Testis (tissue), 5 donors: ENCODE measurements at places on chromosomes 3 and 15. TPM values are rescaled to one million over a fixed set of nuclear protein-coding genes. Genes with fewer than 3 reads are reported as not detected.

GRCh38 chr15:78396976-78397375 lies 41.0 kb upstream of the IREB2 start:
- no peak for DNase-seq
- H3K27ac ChIP-seq: no peak overlapping the region
- H3K4me1 ChIP-seq: no peaks in the 10 kb centered on the region
- no peaks in the 10 kb centered on the region for H3K36me3 ChIP-seq

DNA sequence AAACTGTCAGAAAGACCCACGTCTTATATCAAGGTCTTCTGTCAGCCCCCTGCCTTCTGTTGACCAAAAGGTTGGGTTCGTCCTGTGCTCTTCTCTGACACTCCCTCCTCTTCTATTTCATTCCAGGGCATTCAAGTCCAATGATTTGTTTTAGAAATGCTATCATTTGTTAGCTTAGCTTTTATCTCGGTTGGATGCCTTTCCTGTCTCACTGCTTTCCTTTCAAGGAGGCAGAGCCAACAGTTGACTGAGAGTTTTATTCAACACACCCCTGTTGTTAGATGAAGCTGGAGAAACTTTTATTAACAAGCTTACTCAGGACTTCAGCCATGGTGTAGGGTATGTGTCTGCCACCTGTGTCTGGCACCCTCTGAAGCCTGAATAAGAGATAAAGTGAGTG lies 112.0 kb upstream of the SLC7A14 start:
- no peaks in the 10 kb centered on the region for H3K4me1 ChIP-seq
- no peak overlapping the region for H3K4me3 ChIP-seq
- H3K27ac ChIP-seq: no peak overlapping the region
- DNase-seq: no peak
- no peaks in the 10 kb centered on the region for H3K36me3 ChIP-seq

- no peak overlapping the region for H3K4me3 ChIP-seq
- DNase-seq: no peak
- H3K27ac ChIP-seq: no peak overlapping the region
- no peaks in the 10 kb centered on the region for H3K36me3 ChIP-seq
- no peaks in the 10 kb centered on the region for H3K4me1 ChIP-seq
- no peaks in the 10 kb centered on the region for H3K27me3 ChIP-seq
Measured at GRCh38 chr3:127101411-127102187, 91.3 kb upstream of the PRR23E start.

DNA sequence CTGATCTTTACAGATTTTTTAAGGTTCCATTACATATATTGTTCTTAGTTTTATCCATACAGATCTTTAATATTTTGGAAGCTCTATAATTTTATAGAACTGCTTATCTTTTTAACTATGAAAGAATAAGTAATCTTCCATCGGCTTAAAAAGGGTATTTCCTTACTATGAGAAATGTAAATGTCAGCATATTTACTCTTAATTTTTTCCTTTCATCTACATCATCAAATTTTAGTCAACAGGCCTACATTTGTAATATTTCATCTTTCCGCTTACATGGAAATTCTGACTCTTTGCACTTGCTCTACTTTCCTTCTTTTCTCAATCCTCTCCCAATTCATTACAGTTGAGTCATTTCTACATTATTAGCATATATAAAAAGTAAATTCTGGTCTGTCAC lies 111.3 kb upstream of the GOLGA6L6 start:
- H3K4me1 ChIP-seq: no peaks in the 10 kb centered on the region
- no peak overlapping the region for H3K27ac ChIP-seq
- no peak overlapping the region for H3K4me3 ChIP-seq
- H3K36me3 ChIP-seq: no peaks in the 10 kb centered on the region
- H3K27me3 ChIP-seq: no peaks in the 10 kb centered on the region

GRCh38 chr3:178671791-178672190 lies 135.6 kb downstream of the KCNMB2 start:
- H3K4me3 ChIP-seq: no peak overlapping the region
- DNase-seq: no peak
- no peak overlapping the region for H3K27ac ChIP-seq
- H3K36me3 ChIP-seq: no peaks in the 10 kb centered on the region

GPR62 gene
- 0.18 TPM for polyA plus RNA-seq

GRCh38 chr3:17573396-17573795 lies 169.0 kb downstream of the TBC1D5 start:
- DNase-seq: no peak
- H3K27ac ChIP-seq: no peak overlapping the region
- no peak overlapping the region for H3K4me3 ChIP-seq

GRCh38 chr3:113277414-113277813 lies 66.1 kb downstream of the BOC start:
- H3K27ac ChIP-seq: no peak overlapping the region
- H3K4me1 ChIP-seq: peaks cover 15% of the 10 kb centered on the region
- no peak for DNase-seq
- H3K36me3 ChIP-seq: no peaks in the 10 kb centered on the region

- H3K36me3 ChIP-seq: no peaks in the 10 kb centered on the region
- DNase-seq: no peak
- H3K27ac ChIP-seq: no peak overlapping the region
- no peak overlapping the region for H3K4me3 ChIP-seq
- H3K4me1 ChIP-seq: peaks cover 22% of the 10 kb centered on the region
- H3K27me3 ChIP-seq: no peaks in the 10 kb centered on the region
Measured at GRCh38 chr3:124295362-124295761, 303.4 kb upstream of the ROPN1 start.

GRCh38 chr3:157956850-157957249 lies 149.4 kb downstream of the SHOX2 start:
- no peaks in the 10 kb centered on the region for H3K27me3 ChIP-seq
- DNase-seq: no peak
- no peaks in the 10 kb centered on the region for H3K36me3 ChIP-seq
- H3K4me3 ChIP-seq: no peak overlapping the region
- no peaks in the 10 kb centered on the region for H3K4me1 ChIP-seq
- H3K27ac ChIP-seq: no peak overlapping the region

DNA sequence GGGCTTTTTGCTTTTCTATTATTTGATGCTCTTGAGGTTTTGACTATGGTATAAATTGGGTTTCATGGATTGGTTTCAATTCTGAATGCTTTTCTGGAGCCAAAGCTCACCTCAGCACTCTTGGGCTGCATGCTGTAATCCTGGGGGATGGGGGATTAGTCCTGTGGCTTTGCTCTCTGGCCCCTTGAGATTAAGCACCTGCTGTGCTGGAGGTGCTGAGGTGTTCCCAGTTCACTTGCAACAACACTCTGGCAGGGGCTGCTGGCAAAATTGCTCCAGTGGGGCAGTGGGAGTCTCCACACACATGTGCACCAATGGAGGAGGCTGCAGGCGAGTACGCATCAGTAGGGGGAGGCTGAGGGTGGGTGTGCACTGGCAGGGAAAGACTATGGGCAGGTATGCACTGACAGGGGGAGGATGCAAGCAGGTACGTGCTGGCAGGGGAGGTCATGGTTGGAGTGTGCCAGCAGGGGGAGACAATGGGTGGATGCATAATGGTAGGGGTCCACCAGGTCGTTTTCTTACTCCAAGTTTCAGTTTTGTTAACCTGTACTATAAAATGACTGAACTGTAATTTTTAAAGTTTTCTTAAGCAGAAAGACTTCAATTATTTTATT lies 489.2 kb downstream of the FGF12 start:
- no peak for DNase-seq
- H3K4me1 ChIP-seq: no peaks in the 10 kb centered on the region
- H3K27ac ChIP-seq: no peak overlapping the region
- no peak overlapping the region for H3K4me3 ChIP-seq

RNU5B-1 gene
- polyA plus RNA-seq: not detected

DNA sequence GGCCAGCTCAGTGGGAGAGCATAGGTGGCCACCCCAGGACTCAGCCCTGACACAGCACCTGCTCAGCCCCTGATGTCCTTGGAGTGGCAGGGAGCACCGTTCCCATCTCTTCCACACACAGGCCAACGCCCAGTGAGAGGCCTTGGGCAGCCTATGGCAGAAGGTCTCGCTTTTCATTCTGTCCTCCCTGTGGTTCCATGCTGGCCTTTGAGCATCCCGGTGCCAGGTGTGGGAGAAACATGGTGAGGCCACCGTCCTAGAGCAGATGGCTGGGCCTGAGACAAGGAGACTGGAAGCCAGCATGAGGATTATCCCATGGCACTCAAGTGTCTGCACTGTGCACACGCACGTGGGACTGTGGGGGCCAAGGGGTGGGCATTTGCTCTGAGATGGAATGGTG lies 25.1 kb downstream of the ADCY5 start:
- H3K27me3 ChIP-seq: no peaks in the 10 kb centered on the region
- DNase-seq: no peak
- no peak overlapping the region for H3K4me3 ChIP-seq

GRCh38 chr3:187807086-187807862 lies 62.0 kb upstream of the BCL6 start:
- no peak overlapping the region for H3K27ac ChIP-seq
- H3K36me3 ChIP-seq: no peaks in the 10 kb centered on the region
- H3K27me3 ChIP-seq: no peaks in the 10 kb centered on the region
- peaks cover 6% of the 10 kb centered on the region for H3K4me1 ChIP-seq
